ENCODE measurements at places on chromosomes 16 and 17. TPM values are rescaled to one million over a fixed set of nuclear protein-coding genes. Genes with fewer than 3 reads are reported as not detected.
A peak's percentile ranks its signal among the peaks of the same experiment; 100 is the strongest.

SLC52A1 gene
- 0.30 TPM for polyA plus RNA-seq

TMC6 gene
- polyA plus RNA-seq: 22.0 TPM

SLFN14 gene
- 0.08 TPM for polyA plus RNA-seq

UNC45B gene
- polyA plus RNA-seq: 95.5 TPM

LGALS9B gene
- polyA plus RNA-seq: not detected

TMEM114 gene
- not detected for polyA plus RNA-seq

METRN gene
- polyA plus RNA-seq: 15.2 TPM

CALB2 gene
- 1.4 TPM for polyA plus RNA-seq

CCL1 gene
- not detected for polyA plus RNA-seq

CD300E gene
- 0.18 TPM for polyA plus RNA-seq

NAGPA gene
- 4.2 TPM for polyA plus RNA-seq

ZG16B gene
- 0.23 TPM for polyA plus RNA-seq

CDH3 gene
- 0.69 TPM for polyA plus RNA-seq

TMEM204 gene
- 13.4 TPM for polyA plus RNA-seq

PROCA1 gene
- not detected for polyA plus RNA-seq

DNA sequence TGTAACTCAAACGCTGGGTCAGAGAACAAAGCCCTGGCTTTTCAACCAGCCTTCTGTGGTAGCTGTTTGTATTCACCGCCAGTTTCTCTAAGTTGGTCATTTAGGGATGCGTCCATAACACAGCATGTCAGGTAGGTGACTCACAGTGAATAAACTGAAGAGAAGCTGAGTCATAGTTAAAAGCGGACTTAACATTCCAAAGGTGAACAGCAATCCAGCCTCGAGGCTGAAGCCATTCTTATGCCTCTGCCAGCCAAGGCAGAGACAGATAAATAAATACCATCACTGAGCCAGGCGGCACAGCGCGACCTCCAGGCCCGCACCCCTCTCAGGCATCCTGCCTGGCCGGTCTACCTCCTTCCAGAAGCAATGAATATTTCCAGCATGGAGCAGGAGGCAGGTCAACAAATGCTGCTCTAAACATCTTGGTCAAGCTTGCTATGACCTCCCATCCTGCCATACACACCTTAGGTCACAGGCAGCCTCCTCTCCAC, 12.4 kb upstream of the CACNG4 start:
- no peak for DNase-seq

DNA sequence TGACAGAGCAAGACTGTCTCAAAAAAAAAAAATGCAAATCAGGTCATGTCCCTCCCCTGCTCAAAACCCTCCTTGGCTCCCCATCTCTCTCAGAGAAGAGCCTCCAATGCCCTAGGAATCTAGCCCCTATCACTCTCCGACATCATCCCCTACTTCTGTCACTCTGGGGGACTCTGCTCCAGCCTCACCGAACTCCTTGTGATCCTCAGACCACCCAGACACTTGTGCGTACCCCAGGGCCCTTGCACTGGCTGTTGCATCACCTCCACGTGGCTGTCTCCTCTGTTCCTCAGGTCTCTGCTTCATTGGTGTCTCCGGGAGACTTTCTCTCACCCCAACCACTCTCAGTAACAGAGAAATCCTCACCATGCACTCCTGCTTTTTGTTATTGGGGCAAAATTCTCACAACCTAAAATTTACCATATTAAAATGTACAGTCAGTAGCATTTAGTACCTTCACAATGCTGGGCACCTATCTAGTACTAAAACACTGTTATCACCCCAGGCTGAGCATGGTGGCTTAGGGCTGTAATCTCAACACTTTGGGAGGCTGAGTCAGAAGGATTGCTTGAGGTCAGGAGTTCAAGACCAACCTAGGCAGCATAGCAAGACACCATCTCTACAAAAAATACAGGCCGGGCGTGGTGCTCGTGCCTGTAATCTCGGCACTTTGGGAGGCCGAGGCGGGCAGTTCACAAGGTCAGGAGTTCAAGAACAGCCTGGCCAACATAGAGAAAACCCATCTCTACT, 15.2 kb downstream of the PLA2G10 start:
- DNase-seq: no peak

GRCh38 chr17:50949989-50950877, 84.1 kb upstream of the TOB1 start:
- DNase-seq: peak; percentile 63

DNA sequence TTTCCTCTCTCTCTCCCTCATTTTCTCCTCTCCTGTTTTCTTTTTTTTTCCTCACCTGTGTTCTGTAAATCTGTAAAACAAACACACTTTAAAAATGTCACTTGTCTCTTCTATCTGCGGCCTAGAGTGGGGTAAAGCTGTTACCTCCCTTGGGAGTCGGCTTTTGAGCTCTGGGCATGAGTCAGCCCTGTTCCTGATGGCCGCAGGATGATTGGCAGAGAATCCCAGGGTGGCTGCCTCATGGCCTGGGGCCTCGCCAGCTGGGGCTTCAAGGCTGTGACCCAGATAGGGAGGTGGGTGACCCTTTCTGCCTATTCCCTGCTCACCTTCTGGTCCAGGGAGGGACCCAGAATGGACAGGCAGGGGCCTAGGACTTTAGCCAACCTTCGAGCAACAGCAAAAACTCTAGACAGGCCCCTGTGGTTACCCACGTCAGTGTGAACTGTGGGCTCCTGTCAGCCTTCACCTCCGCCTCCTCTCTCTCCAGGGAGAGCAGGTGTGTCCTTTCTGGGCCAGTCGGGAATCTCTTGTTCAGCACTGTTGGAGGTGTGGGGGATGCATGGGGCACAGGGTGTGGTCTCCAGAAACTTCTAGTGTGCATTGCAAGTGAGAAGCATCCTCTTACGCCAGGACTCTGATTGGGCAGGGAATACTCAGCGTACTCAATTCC, 87.4 kb downstream of the RAP1GAP2 start:
- DNase-seq: no peak

DNA sequence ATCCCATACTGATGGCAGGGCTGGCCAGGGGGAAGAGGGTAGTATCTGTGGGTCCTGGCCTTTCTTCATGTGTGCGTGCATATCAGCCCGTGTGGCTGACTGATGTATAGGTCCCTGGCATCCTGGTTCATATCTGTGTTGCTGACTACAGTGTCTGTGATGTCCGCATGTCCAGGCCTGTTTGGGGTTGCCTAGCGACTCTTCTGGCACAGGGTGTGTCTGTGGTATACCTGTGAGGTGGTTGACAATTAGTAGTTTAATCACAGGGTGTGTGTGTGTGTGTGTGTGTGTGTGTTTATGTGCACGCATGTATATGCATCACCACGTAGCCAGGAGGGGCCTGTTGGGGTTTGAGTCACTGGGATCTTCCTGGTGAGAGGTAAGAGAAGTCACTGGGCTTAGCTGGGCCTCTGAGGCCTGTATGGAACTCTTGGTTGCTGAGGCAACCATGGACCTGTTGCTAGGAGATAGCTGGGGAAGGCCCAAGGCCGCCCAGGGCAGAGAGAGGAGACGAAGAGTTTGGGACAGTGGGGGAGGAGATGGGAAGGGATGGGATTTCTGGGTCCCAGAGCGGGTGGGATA, 603 bp upstream of the TMEM95 start:
- DNase-seq: no peak

DNA sequence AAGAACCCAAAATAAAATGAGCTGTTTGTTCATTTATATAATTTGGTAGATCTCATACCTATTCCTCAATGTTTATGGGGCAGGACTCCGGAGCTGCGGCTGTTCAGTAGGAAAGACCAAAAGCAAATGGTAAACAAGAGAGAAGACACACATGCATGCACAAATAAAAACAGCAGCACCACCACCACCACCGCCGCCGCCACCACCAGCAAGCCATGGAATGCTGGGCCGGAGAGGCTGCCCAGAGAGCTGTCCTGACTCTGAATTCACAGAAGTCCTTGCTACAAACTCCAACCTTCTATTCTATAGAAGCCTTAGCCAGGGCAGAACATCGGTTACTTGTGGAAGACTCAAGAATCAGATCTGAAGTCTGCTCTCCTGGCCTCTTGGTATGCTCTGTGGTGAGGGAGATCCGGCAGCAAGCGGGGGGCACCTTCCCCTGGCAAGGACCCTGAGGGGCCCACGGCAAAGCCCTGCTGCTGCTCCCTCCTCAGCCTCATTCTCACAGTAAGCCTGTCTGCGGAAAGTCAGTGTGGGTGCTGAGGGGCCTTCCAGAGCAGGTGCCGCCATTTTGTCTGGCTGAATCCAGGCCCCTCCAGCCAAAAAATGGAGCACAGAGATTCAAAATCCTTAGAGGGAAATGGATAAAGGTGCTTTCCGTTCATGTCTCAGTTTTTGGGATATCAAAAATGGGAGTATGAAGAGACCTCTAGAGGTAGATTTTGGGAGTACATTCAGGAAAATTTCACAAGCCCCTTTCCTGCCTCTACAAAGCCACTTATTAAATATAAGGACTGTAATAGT, 6.4 kb upstream of the FOXJ1 start:
- DNase-seq: peak; percentile 41

GRCh38 chr16:87735270-87736007, 30.3 kb downstream of the KLHDC4 start:
- peak; percentile 9 for DNase-seq

DNA sequence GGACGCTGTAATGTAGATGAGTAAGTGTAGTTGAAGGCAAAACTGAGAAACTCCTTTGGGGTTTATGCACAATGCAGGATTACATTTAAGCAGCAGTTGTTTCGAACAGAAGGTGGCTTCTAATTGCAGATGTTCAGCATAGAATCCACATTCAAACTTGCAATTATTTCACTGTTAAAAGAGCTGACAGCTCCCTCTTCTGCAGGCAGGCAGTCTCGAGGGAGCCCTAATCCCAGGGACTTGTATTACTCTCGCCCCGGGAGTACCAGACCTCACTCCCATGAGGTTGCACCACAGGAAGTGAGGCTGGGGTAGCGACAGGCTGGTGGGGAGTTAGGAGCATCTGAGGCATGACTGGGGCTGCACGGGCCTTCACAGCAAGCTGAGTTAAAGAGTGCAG, 484.3 kb upstream of the EEF2KMT start:
- DNase-seq: no peak

GRCh38 chr17:10171581-10171981, 26.8 kb downstream of the GAS7 start:
- DNase-seq: no peak

- DNase-seq: no peak
Measured at GRCh38 chr17:81726004-81726403, 13.9 kb downstream of the SLC25A10 start.

- no peak for DNase-seq
Measured at GRCh38 chr17:68238164-68238870, 9.5 kb upstream of the AMZ2 start.

- DNase-seq: no peak
Measured at GRCh38 chr16:89099905-89100304, 6.3 kb downstream of the ACSF3 start.

- no peak for DNase-seq
Measured at GRCh38 chr16:84929421-84930297, 81.7 kb downstream of the ZDHHC7 start.

GRCh38 chr17:17376362-17376761, 73.2 kb downstream of the NT5M start:
- DNase-seq: no peak

GRCh38 chr17:44501866-44502375, 1.3 kb downstream of the GPATCH8 start:
- no peak for DNase-seq

DNA sequence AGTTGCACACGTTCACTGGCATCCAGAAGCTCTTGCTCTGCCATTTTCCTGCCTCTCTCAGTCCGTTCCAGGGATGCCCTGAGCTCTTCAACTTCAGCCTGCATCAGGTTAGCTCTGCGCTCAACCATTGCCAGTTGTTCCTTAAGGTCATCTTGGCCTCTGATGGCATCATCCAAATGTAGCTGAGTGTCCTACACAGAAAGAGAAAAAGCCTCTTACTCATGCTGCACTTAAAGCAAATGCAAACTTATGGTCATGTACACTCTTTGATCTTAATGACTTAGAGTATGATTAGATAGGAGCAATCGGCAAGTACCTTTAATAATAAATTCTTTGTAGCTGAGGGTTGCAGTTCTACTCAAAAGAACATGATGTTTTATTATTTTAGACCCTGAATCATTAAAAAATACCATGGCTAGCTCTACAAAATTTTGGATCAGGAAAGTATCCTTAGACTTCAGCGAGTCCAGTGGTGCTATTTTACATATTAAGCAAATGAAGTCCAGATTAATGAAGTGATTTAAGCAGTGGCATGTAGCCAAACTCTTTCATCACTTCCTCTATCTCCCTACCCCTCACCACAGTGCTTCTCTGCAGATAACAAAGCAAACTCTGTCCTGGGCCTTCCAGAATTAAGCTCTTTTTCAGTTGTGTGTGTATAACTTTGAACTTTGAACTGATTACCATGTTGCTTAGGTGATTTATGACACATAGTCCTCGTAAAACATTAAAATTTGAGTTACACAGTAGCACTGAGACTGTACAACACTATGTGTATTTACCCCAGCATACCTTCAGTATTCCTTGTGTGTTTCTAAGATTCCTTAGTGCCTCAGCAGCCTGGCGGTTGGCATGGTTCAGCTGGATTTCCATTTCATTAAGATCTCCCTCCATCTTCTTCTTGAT, 22.1 kb downstream of the MYH4 start:
- DNase-seq: no peak

GRCh38 chr17:74296548-74296936, 22.5 kb downstream of the DNAI2 start:
- peak; percentile 67 for DNase-seq

DNA sequence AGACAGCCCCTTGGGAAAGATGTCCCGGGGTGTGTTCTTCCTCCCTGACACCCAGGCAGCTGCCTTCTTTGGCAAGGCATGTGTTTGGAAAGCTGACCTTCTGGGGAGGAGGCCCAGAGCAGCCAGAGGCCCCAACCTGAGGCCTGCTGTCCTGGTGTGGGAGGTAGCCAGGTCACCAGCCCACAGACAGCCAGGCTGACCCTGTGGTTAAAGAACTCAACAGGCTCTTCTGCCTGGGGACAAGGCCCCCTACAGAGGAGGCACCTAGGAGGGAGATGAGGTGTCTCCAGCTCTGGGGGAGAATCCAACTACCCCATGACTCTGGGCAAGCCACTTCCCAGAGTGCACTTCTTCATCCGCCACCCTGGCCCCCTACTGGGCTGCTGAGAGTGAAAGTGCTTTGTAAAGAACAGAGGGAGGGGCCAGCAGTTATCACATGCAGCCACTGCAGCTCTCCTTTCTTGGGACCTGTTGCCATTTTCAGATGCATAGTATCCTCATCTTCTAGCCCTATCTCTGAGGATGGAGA, 13.1 kb upstream of the SREBF1 start:
- no peak for DNase-seq

GRCh38 chr16:74521691-74522090, 85.2 kb downstream of the GLG1 start:
- no peak for DNase-seq

GRCh38 chr17:78875363-78876093, 27.5 kb downstream of the CEP295NL start:
- DNase-seq: no peak

DNA sequence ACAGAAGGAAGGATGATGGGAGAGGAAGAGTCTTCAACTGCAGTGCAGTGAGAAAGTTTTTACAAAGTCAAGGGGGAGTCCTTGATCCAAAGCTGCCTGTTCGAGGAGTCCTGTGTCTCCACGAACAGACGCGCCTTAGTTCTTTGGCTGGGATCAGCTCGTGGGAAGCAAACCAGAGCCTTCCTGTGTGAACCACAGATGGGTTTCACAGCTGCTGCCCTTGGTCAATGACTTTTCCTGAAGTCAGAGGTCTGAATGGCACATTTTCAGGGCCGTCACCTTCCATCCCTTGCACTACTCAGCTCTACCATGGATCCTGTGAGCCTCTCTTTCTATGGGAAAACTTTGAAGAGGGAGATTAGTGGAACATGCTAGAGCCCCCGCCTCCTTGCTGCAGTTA, 4.2 kb upstream of the SBK1 start:
- DNase-seq: peak; percentile 31
